ENCODE measurements at places on chromosomes 2 and 18. TPM values are rescaled to one million over a fixed set of nuclear protein-coding genes. Genes with fewer than 3 reads are reported as not detected.

The SP3 gene
- 123 TPM for total RNA-seq

The NT5C1B gene
- not detected for total RNA-seq

DNA sequence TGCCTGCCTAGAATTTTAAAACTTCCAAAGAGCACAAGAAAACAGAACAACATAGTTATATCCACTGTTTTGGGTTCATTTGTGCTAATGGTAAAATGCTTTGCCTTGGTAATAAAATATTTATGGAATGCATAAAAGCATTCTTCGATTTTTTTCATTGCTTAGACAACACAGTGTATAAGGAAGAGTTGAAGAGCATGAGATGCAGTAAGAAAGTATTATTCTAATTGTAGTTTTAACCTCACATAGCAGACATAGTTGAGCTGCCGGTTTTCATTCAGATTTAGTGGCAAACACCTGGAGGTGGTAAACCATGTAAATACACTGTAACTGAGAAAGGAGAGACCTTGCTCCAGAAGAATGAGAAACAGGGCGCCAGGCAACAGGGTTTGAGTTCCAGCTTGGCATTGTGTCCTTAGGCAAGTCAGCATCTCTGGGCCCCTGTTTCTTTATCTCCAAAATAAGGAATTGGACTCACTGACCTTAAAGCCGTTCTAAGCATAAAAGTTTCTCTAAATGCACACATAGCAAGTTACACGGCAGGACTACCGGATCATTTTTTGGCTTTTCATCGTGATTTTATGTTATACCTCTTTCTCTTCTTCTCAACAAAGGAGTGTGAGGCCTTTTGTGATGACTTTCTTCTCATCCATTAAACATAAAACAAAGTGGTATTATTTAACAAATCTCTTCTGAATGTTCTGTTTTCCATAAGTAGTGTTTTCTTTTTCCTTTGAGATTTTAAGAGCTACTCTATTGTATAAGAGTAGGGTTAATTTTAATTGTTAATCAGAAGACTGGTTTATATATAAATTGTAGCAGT, 7.9 kb downstream of the UGP2 start:
- no peak for DNase-seq

DNA sequence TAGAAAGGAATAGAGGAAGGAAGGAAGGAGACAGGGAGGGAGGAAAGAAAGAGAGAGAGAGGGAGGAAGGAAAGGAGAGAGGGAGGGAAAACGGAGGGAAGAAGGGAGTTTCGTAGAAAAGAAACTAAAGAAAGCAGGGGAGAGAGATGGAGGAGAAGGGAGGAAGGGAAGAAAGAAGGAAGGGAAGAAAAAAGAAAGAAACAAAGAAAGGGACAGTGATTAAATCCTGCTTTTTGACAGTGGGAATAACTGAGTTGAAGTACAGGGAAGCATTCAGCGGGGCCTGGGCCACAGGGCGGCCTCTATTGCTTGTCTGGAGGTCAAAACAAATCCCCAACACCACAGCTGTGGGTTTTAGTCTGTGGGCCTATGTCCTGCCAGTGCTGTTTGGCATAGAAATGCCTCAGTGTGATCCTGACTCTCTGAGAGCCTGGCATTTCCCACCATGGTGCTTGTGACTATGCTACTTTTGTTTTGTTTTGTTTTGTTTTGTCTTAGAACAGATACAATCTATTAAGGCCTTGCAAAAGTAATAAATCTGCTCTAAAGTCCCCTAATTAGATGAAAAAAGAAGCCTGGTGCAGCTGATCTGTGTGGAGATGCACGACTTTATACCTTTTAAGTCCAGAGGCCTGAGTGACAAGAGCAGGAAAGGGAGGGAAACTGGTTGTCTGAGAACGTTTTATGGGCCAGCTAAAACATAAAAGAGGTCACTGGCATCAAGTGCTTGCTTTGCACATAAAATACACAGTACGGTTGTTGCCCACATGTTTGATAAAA, 40.0 kb downstream of the IL1RL2 start:
- no peak for DNase-seq

- DNase-seq, result no peak
Observed at GRCh38 chr2:128493880-128494279, 175.2 kb upstream of the HS6ST1 start.

DNA sequence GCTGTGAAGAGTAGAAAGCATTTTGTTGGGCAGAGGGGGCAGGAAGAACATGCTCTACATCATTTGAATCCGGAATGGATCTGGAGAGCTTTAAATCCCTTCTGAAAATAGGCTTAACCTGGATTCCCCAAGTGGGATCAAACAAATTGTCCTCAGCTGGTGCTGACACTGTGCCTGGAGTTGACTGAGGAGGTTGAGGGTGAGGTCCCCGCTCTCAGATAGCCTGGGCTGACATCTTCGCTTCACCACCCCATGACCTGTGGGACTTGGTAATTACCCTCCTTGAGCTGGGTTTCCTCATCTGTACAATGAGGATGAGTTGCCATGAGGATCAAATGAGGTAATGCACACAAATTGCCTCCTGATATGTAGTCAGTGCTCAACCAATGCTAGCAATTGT, 117.8 kb upstream of the SMAD2 start:
- no peak for DNase-seq

GRCh38 chr18:35526495-35527059, 28.8 kb upstream of the INO80C start:
- DNase-seq, result no peak

- no peak for DNase-seq
Observed at GRCh38 chr18:22112215-22112614, 57.2 kb upstream of the GATA6 start.

GRCh38 chr18:68418881-68419280, 296.0 kb downstream of the TMX3 start:
- DNase-seq, result no peak
